NCI-H345 (cell line): ENCODE measurements at places on chromosomes 4 and X.

GRCh38 chrX:133171962-133172708 lies 46.0 kb downstream of the TFDP3 start:
- DNase-seq = no peak

- DNase-seq = no peak
Measured at GRCh38 chrX:72002875-72003274, 92.2 kb downstream of the NHSL2 start.

- DNase-seq = no peak
Measured at GRCh38 chr4:126755506-126755905, 877.3 kb upstream of the INTU start.

DNA sequence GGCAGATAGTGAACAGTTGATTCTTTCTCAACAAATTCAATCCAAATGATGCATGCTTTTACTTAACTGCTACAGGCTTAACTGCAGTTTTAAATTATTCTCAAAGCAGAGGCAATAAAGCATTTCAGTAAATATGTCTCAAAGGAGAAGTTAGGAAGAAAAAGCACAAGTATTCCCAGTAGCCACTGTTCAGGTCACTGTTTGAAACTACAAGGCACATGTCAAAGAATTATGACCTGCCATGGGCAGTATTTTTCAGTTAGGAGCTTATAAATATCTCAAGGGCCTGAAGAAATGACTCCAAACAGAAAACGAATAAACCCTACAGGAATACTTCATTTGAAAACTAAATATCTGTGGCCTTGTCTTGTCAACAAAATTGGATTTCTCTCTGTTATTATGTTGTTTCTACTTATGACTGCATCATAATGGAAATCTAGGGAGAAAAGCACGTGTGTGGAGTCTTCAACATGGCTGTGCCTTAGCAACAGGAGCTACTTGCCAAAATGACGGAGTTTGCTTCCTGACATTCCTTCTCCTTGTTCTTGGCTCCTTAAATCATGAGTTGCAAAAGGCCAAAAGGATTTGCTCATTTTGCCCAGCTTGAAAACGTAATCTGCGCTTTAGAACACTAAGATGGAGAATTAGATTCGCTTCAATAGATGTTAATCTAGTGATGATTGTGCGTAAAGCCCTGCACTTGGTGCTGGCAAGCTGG lies 67.6 kb upstream of the GPR101 start:
- no peak for DNase-seq

GRCh38 chr4:180967936-180968335 lies 1275.3 kb upstream of the TENM3 start:
- no peak for DNase-seq
